Cerebellar nuclear complex (tissue), 1 donor: ENCODE measurements at places on chromosomes 7 and 10.

DNA sequence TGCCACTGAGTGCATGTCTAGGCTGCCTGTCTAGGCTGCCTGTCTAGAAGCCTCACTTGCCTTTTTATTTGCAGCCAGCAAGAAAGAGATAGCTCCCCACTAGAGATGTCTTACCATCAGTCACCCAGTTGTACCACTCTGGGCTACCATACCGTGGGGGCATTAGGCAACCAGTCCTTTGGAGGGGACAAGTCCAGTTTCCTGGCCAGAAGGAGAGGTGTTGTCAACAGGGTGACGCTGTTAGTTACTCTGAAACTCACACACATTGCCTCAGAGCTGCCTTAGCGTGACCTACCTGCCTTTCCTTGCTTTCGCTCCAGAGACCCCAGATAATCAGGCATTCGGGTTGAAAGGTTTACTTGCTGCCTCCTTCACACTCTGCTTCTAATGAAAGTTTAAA lies 155.4 kb downstream of the CELF2 start:
- DNase-seq: no peak

GRCh38 chr10:110474826-110475225 lies 22.9 kb upstream of the DUSP5 start:
- no peak for DNase-seq

DNA sequence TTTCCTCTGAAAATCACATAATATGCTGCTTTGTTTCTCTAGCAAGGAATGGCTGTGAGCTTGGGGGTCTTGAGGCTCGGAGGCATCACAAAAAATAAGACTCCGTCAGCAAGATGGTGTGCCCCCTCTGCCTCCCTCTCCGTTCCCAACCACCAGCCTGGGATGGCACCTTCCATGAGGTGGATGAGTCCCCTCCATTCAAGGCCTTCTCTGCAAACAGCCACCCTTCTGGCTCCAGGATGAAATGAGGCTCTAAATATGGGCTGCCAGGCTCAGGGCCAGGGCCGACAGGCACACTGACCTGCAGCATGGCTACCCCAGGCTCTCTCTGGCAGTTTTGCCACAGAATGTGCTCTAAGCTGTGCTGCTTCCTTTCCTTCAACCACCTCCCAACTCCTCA lies 521.5 kb downstream of the PTPRN2 start:
- no peak for DNase-seq

- no peak for DNase-seq
Measured at GRCh38 chr10:100020142-100020885, 10.6 kb upstream of the DNMBP start.

GRCh38 chr7:139776486-139777132 lies 1.2 kb downstream of the HIPK2 start:
- DNase-seq: no peak

DNA sequence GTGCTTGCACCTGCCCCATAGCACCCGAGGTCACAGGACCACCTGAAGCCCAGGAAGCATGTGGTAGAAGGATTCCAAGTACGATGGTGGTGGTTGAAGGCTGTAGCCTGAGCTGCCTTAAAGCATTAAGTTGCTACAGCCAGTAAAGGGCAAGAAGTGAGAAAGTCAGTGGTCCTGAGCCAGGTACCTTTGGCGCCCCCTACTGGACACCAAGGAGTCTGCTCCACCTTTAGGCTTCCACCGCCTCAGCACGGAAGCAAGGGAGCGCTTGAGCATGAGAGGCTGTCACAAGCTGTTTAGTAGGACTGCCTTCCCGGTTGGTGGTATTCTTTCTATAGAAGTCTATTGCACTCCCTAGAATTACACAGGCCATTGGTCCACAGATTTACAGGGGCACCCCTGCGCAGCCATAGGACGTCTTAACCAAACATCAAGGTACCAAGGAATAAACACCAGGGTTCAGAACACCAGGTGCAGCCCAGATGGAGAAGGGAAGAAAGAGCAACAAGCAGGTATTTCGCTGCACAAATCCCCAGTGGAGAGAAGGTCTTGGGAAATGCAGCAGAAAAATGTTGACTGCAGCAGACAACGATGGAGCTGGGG lies 2.2 kb downstream of the CRTAC1 start:
- DNase-seq: no peak
